Left lung (tissue), 14 donors: ENCODE measurements at places on chromosomes 16 and 17. TPM values are rescaled to one million over a fixed set of nuclear protein-coding genes. Genes with fewer than 3 reads are reported as not detected.

ACSM2B gene
- total RNA-seq = not detected

KSR1 gene
- 47.5 TPM for total RNA-seq

TMC7 gene
- 9.7 TPM for total RNA-seq

TBC1D3C gene
- total RNA-seq = not detected

P3H4 gene
- 19.1 TPM for total RNA-seq

ABCA6 gene
- 12.4 TPM for total RNA-seq

KRT28 gene
- not detected for total RNA-seq

SGSH gene
- total RNA-seq = 83.8 TPM

ZNF629 gene
- 12.3 TPM for total RNA-seq

SNAI3 gene
- 1.9 TPM for total RNA-seq

CDT1 gene
- 14.5 TPM for total RNA-seq

TBC1D3 gene
- not detected for total RNA-seq

ACSM5 gene
- total RNA-seq = 0.96 TPM

BANP gene
- total RNA-seq = 35.9 TPM

JPT2 gene
- 72.3 TPM for total RNA-seq
